Karpas-422 (cell line): ENCODE measurements at places on chromosomes 4 and X.

DNA sequence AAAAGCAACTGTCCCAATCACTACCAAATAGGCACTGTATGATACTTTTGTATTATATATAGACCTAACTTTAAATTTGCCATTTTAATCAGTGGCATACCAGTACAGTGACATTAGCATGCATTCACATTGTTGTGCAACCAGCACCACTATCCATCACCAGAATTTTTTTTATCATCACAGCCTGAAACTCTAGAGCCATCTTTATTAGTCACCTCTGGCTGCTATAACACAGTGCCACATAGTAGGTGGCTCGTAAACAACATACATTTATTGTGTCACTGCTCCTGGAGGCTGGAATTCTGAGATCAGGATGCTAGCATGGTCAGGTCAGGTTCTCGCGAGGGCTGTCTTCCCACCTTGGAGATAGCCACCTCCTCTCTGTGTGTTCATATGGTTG lies 188.4 kb upstream of the GALNT7 start:
- H3K36me3 ChIP-seq = no peaks in the 10 kb centered on the region
- H3K4me3 ChIP-seq = no peak overlapping the region
- DNase-seq = no peak
- no peaks in the 10 kb centered on the region for H3K27me3 ChIP-seq
- no peak overlapping the region for H3K27ac ChIP-seq

- no peaks in the 10 kb centered on the region for H3K36me3 ChIP-seq
- H3K27me3 ChIP-seq = no peaks in the 10 kb centered on the region
- H3K4me3 ChIP-seq = no peak overlapping the region
- H3K4me1 ChIP-seq = no peaks in the 10 kb centered on the region
Observed at GRCh38 chr4:55092504-55092903, 32.9 kb downstream of the KDR start.

DNA sequence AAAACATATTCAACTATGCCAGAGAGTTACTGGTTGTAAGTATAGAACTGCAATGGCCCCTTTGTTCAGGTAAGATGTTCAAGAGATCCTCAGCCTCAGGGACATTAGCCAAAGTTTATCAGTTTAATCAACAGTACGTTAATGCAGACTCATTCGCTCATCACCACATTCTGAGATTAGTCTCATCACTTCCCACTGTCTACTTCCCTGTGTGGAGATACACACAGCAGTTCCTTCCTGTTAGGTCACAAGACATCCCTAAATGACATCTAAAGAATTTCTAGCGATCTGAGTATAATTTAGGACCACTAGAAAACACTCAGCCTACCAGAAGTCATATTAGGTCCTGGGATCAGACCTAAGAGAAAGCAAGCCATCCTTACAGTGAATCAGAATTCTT lies 10.4 kb downstream of the SLC10A7 start:
- no peak for DNase-seq
- no peaks in the 10 kb centered on the region for H3K36me3 ChIP-seq

- H3K27ac ChIP-seq = no peak overlapping the region
- H3K27me3 ChIP-seq = no peaks in the 10 kb centered on the region
- no peak for DNase-seq
- no peaks in the 10 kb centered on the region for H3K36me3 ChIP-seq
- no peaks in the 10 kb centered on the region for H3K4me1 ChIP-seq
Observed at GRCh38 chr4:87260477-87260876, 40.1 kb upstream of the KLHL8 start.

DNA sequence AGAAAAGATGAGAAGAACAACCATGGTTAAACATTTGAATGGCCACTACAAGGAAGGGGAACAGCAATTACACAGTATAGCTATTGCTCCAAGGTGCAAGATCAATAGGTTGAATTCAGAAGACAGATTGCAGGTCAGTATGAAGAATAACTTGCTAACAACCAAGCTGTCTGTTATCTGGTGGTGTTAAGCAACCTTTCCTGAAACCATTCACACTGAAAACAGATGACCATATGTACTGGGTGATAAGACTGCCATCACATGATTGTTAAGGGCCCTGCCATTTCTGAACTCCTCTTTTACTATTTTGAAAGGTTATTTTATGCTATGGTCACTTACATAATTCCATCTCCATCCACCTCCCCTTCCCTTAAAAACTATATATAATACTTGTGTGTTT lies 6.8 kb downstream of the GABRA3 start:
- DNase-seq = no peak
- H3K27me3 ChIP-seq = no peaks in the 10 kb centered on the region
- H3K36me3 ChIP-seq = no peaks in the 10 kb centered on the region
- no peak overlapping the region for H3K27ac ChIP-seq

GRCh38 chrX:143165778-143166177 lies 140.1 kb downstream of the SPANXN4 start:
- no peaks in the 10 kb centered on the region for H3K27me3 ChIP-seq
- H3K4me1 ChIP-seq = no peaks in the 10 kb centered on the region
- no peak overlapping the region for H3K4me3 ChIP-seq
- H3K36me3 ChIP-seq = no peaks in the 10 kb centered on the region
- DNase-seq = no peak

GRCh38 chr4:10731690-10732089 lies 47.1 kb upstream of the CLNK start:
- H3K4me1 ChIP-seq = no peaks in the 10 kb centered on the region
- DNase-seq = no peak
- H3K27ac ChIP-seq = no peak overlapping the region
- H3K4me3 ChIP-seq = no peak overlapping the region
- no peaks in the 10 kb centered on the region for H3K27me3 ChIP-seq

DNA sequence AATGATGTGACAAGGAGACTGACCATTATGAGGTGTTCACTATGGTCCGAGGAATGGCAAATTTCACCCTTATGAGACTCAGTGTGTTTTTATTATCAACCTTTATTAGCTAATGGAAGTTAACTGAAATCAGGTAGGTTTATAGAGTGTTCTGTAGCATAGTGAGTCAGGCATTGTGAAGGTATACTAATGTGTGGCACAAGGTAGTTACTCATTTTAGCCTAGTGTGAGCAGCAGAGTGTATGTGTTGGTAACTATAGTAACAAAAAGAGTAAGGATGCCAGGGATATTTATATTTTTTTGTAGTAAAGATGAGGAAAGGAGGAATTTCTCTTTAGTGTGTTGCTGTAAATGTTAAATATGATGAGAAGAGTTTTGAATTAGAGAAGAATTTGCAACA lies 12.0 kb downstream of the PDLIM5 start:
- H3K4me1 ChIP-seq = no peaks in the 10 kb centered on the region
- no peaks in the 10 kb centered on the region for H3K36me3 ChIP-seq
- DNase-seq = no peak
- no peak overlapping the region for H3K4me3 ChIP-seq
- H3K27ac ChIP-seq = no peak overlapping the region

GRCh38 chr4:52959541-52959940 lies 97.4 kb downstream of the RASL11B start:
- H3K4me3 ChIP-seq = no peak overlapping the region
- H3K36me3 ChIP-seq = no peaks in the 10 kb centered on the region
- no peak overlapping the region for H3K27ac ChIP-seq
- H3K4me1 ChIP-seq = no peaks in the 10 kb centered on the region
- no peak for DNase-seq

DNA sequence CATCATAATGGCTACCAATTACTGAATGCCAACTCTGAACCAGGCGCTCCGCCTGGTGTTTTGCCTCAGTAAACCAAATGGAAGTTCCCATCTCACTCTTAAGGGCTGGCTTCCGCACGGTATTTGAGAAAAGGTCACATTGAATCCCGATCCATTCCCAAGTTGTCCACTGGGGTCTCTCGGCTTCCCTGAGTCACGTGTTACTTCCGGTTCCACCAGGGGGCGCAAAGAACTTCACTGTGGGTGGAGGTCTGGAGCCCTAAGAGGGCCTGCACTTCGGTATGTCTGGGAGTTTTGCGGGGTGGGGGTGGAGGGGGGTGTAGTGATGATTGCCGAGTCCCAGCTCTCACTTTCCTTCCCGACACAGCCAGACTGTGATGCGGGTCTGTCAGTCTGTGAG lies 13.4 kb upstream of the NHS start:
- H3K27me3 ChIP-seq = no peaks in the 10 kb centered on the region
- H3K4me3 ChIP-seq = no peak overlapping the region
- no peak overlapping the region for H3K27ac ChIP-seq
- no peaks in the 10 kb centered on the region for H3K4me1 ChIP-seq
- DNase-seq = peak; percentile 69

- no peak for DNase-seq
- no peaks in the 10 kb centered on the region for H3K36me3 ChIP-seq
- no peaks in the 10 kb centered on the region for H3K27me3 ChIP-seq
Observed at GRCh38 chr4:93092765-93093164, 735.8 kb upstream of the ATOH1 start.

DNA sequence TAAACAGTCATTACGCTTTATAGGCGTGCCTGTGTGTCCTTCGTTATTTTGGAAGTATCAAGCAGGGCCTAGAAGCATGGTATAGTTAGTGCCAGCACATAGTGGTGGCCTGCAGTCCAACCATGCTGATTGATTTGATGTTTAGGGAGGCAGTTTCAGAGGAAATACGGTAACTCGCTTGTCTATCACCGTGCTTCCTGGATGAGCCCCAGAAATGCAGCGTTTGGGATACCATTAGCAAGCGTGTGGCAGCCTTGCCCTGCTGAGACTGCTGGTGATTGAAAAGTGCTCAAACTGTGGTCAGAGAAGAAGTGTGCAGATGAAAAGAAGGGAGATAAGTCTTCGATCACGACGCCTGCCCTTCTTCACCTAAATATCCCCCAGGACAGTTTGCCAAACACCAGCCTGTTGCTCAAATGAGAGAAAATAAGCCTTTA lies 158.4 kb downstream of the CHIC2 start:
- peak overlapping the region; percentile 60 for H3K4me3 ChIP-seq
- H3K27me3 ChIP-seq = no peaks in the 10 kb centered on the region
- no peak overlapping the region for H3K27ac ChIP-seq
- H3K4me1 ChIP-seq = peaks cover 34% of the 10 kb centered on the region
- no peaks in the 10 kb centered on the region for H3K36me3 ChIP-seq

DNA sequence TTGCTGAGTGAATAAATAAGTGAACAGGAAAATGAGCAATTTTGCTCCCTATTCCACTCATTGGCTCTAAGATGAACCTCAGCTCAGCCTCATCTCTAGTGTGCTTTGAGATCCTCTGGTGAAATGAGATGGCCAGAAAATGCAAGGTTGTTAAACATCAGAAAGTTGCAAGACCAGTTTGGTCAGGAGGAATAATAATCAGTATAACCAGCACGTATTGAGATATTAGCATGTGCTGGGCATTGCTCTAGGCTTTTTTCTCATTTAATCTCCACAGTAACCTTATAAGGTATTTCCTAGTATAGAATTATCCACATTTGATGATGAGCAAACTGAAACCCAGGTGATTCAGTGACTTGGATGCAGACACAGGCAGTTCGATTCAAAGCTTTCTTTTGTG lies 110.5 kb upstream of the PAK3 start:
- no peaks in the 10 kb centered on the region for H3K36me3 ChIP-seq
- no peak overlapping the region for H3K27ac ChIP-seq
- H3K27me3 ChIP-seq = no peaks in the 10 kb centered on the region
- no peak for DNase-seq
- H3K4me3 ChIP-seq = no peak overlapping the region
- no peaks in the 10 kb centered on the region for H3K4me1 ChIP-seq

- H3K36me3 ChIP-seq = no peaks in the 10 kb centered on the region
- H3K27me3 ChIP-seq = no peaks in the 10 kb centered on the region
- H3K4me1 ChIP-seq = no peaks in the 10 kb centered on the region
Observed at GRCh38 chrX:153782313-153782712, 1.5 kb downstream of the SRPK3 start.

GRCh38 chr4:38411092-38411491 lies 252.9 kb upstream of the KLF3 start:
- H3K27me3 ChIP-seq = no peaks in the 10 kb centered on the region
- H3K36me3 ChIP-seq = no peaks in the 10 kb centered on the region

GRCh38 chrX:109875831-109876230 lies 127.1 kb upstream of the TMEM164 start:
- H3K36me3 ChIP-seq = no peaks in the 10 kb centered on the region
- H3K27me3 ChIP-seq = no peaks in the 10 kb centered on the region
- H3K27ac ChIP-seq = no peak overlapping the region
- no peaks in the 10 kb centered on the region for H3K4me1 ChIP-seq

DNA sequence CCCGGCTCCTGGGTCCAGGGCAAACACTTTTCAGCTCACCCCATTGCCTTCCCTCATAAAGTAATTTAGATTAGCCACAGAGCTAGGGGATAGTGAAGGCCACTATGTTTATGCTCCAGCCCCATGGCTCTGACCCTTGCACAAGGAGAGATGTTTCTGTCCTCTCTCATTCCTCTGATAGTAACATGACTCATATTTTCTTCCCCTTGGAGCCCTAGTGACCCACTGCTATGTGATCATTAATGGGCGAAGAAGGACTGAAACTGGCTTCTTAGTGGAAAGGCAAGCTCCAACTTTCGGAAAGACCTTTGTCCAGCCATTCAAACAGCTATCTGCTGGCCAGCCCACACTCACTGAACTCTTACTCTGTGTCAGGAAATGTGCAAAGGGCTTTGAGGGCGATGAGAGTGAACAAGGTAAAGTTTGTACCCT lies 12.3 kb downstream of the CLDN2 start:
- no peak overlapping the region for H3K27ac ChIP-seq
- no peaks in the 10 kb centered on the region for H3K36me3 ChIP-seq
- H3K27me3 ChIP-seq = no peaks in the 10 kb centered on the region

- no peaks in the 10 kb centered on the region for H3K27me3 ChIP-seq
- no peak overlapping the region for H3K4me3 ChIP-seq
- no peaks in the 10 kb centered on the region for H3K36me3 ChIP-seq
Observed at GRCh38 chr4:85482010-85482738, 7.2 kb downstream of the ARHGAP24 start.

GRCh38 chr4:188160406-188160805 lies 21.2 kb downstream of the TRIML1 start:
- no peak for DNase-seq
- H3K27me3 ChIP-seq = no peaks in the 10 kb centered on the region
- no peak overlapping the region for H3K27ac ChIP-seq
- no peaks in the 10 kb centered on the region for H3K4me1 ChIP-seq
- H3K4me3 ChIP-seq = no peak overlapping the region

DNA sequence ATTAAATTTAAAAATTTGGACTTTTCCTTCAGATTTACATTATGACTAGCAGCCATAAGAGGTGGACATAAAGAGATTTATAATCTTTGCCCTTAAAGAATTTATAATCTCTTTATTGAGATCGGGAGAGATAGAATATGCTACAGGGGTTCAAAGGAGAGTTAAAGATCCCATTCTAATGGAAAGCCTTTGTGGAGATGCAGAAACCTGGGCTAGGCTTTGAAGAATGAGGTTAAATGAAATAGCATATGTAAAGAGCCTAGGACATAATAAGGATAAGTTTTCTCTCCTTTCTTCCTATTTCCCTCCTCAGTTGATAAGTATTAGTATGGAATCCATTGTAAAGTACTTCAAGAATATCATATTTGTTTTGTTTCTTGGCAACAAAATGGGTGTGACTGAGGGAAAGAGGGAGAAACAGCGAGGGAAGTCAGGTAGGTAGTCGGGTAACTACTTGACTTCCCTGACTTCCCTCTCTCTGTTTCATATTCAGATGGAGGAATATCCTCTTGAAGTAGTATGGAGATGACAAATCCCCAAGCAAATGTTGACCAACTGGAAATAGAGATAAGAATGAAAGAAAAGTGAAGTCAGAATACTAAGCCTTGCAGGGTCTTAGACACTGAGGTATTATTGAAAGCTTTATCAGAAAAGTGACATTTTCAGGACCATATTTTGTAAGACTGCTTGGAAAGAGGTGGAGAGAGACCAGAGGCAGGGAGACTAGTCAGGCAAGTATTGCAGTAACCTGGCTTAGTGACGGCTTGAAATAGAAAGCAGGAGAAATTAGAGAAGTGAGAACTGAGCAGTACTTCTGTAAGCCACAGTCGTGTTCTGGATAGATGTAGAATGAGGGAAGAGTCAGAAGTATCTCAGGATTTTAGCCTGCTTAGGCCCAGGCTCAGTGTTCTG lies 82.9 kb downstream of the PDLIM5 start:
- H3K27me3 ChIP-seq = no peaks in the 10 kb centered on the region
- H3K4me1 ChIP-seq = peaks cover 44% of the 10 kb centered on the region
- DNase-seq = peak; percentile 74
